ENCODE measurements at places on chromosomes 11 and 22.

DNA sequence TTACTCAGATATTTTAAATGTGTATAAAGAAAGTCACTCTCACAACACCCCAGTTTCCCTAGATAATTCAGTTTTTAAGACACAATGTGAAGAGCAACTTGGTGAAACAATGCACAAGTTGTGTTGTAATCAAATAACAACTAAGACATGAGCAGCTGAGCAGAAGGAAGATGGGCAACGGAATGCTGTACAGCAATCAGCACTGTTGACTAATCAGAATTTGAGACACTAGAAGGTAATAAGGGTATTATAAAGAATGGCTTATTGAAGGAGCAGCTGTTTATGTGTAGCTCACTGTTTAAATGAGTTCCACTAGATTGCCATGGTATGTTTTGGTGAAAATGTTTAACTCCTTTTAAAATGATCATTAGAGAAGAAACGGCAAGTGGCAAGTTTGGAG lies 60.1 kb downstream of the SOX6 start:
- DNase-seq: no peak

DNA sequence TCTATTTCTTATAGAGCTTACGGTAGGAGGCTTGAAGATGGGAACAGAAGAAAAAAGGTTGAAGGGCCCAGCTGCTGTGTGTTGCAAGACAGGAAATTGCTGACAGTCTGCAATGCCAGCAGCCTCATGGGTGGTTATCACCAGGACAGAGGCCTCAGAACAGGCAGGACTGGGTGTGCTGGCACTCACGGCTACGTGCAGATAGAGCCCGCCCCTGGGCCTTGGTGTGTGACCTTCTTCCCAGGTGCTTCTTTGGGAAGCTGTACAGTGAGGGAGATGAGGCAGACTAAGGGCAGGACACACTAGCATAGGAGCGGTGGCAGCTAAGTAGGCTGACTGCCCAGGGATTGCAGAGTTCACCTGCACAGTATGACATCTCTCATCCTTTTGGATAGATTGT lies 12.6 kb downstream of the PRAME start:
- DNase-seq: no peak

- no peak for DNase-seq
Observed at GRCh38 chr22:48505891-48506290, 1321.8 kb downstream of the BRD1 start.

- DNase-seq: peak; percentile 89
Observed at GRCh38 chr11:1262172-1263006, 39.5 kb downstream of the MUC5B start.
